NCI-H748 treated with DMSO at 0.1 percent for 48 hours (cell line): ENCODE measurements at places on chromosomes 6 and 20.

DNA sequence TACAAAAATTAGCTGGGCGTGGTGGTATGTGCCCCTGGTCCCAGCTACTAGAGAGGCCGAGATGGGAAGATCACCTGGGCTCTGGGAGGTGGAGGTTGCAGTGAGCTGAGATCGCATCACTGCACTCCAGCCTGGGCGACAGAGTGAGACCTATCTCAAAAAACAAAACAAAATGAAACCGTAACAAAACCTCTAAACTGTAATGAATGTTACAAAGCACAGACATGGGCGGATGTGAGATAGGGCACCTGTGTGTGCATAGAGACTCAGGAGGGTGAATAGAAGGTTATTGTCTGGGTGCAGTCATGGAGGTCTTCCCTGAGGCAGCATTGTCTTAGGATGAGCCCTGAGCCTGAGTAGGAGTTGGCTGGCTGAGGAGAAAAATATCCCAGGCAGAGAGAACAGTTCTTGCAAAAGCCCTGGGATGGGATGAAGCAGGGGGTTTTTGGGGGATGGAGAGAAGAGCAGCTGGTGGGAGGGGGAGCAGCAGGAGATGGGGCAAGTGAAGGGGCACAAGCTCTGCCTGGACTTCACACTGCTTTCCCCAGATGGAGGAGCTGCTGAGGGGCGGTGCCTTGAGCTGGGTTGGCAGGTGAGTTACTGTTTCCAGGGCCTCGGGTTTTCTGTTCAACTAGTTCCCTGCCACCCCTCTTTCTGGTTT lies 5.2 kb downstream of the BCAS4 start:
- DNase-seq, result no peak

DNA sequence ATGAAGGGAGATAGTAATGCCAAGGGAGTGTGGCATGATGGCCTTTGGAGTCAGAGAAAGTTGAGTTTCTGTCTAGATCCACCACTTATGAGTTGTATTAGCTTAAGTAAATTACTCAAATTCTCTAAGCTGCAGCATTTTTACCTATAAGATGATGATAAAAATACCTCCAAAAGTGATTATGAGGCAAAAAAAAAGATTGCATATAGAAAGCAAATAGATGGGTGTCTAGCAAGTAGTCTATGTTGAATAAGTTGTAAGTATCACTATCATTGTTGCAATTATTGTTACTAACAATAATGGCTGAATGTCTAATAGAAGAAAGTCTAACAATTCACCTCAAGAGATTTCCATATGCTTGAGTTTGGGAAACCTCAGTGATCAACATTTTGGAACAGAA lies 959.2 kb upstream of the GJE1 start:
- no peak for DNase-seq

- peak; percentile 87 for DNase-seq
Observed at GRCh38 chr6:123804014-123804786, 535 bp downstream of the NKAIN2 start.

- no peak for DNase-seq
Observed at GRCh38 chr20:3802524-3803239, 6.6 kb downstream of the CDC25B start.

- no peak for DNase-seq
Observed at GRCh38 chr6:170434117-170434820, 118.8 kb downstream of the PSMB1 start.

GRCh38 chr6:154343473-154344308 lies 12.9 kb downstream of the IPCEF1 start:
- DNase-seq, result peak; percentile 91

DNA sequence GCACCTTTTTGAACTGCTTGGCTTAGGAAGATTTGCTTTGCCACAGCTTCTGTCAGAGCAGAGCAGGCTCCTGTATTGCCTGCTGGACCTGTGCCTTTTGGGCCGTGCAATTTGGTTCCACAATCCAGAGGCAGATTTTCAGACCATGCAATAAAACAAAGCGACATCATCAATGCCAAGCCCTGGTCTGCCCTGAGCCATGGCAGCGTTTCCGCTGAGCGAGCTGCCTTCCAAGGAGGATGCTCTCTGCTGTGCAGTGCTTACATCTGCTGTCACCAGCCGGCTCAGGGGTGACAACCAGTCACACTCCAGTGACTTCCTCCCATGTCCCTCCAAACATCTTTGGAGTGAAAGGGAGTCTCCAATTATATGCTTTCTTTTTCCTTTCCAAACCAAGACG lies 282.2 kb downstream of the CDH26 start:
- no peak for DNase-seq

- DNase-seq, result peak; percentile 15
Observed at GRCh38 chr6:24614648-24615047, 31.3 kb downstream of the KIAA0319 start.

DNA sequence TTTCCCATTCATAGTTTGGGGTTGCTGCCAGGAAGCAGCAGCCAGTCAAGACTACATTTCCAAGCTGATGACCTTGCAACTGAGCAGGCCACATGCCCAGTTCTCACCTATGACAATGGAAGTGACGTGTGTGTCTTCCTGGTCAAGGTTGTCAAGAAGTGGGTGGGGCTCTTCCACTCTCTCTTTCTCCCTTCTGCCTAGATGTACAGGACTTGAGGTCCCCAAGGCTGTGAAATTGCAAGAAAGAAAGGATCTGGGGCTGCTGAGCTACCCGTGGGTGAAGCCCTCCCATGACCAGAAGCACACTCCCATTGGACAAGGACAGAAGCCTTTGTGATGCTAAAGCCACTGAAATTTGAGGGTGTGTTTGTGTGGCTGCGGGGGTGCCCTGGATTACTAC lies 175.1 kb downstream of the LINC00237 start:
- no peak for DNase-seq

DNA sequence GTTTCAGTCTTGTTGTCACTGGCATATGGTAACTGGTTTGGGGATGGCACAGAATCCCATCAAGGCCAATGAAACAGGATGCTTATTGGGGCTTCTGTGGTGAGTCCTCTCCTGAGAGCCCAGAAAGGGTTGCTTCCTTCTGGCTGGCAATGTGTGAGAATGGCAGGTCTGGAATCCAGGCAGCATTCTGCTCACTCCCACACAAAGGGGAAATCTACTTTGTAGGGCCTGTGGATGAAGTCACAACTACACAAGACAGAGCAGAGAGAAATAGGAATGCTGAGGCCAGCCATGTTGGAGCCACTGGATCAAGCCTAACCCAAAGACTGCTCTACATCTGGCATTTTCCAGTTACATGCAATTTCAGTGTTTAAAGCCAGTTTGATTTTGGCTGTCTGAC lies 15.7 kb downstream of the PLAGL2 start:
- no peak for DNase-seq

DNA sequence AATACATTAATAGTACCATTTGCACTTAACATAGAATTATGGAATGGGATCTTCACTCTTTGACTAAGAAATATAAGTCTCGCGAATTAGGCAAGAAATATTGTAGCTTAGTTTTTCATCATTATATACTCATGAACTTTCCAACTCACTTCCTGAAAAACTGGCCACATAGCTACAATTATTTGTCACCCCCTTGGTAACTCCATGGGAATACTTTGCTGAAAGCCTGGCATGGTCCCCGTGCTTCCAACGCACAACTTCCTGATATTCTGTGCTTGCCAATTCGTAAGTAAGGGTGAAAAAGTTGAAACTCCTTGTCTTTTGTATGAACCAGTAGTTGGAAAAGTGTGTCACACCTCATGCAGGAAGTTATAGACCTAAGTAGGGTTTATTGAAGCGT lies 23.7 kb upstream of the HLA-DQA1 start:
- DNase-seq, result no peak

DNA sequence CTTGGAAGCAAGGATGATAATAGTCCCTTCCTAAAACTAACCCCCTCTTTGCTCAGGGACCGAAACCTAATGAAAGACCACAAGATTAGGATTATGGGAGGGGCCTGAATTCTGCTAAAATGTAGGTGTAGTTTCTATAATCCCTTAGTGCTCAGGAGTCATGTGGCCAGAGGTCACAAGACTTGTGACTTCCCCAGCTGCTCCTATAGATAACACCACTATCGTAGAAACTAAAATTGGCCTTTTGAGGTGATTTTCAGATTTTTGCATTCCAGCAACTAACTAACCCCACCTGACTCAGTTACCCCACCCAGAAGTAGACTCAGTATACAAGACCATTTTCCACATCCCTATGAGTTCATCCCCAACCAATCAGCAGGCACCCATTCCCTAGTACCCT lies 42.1 kb downstream of the MDN1 start:
- DNase-seq, result no peak

- DNase-seq, result no peak
Observed at GRCh38 chr6:128580224-128581110, 60.1 kb upstream of the PTPRK start.
